Immature natural killer cell (primary cell): ENCODE measurements at places on chromosomes 6 and 20.
A peak's percentile ranks its signal among the peaks of the same experiment; 100 is the strongest.

- no peak for DNase-seq
Observed at GRCh38 chr6:23704479-23705052, 421.4 kb upstream of the NRSN1 start.

- DNase-seq: no peak
Observed at GRCh38 chr20:47117773-47118172, 223.1 kb downstream of the EYA2 start.

DNA sequence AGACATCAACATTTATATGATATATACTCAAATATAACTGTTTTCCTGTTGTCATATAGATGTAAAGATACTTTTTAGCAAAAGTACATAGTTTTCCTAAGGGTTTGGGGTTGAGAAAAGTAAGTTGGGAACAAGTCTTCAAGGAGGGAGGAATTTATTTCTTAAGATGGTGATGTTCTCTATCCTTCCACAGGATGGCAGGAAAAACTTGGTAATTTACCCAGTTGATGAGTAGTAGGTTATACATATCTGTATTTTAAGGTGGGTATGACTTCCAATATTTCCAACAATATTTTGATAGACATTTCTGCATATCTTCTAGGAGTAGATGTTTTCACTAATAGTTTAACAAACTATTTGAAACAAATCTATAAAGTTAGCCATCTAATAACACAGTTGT lies 254.4 kb downstream of the RIMS1 start:
- no peak for DNase-seq

DNA sequence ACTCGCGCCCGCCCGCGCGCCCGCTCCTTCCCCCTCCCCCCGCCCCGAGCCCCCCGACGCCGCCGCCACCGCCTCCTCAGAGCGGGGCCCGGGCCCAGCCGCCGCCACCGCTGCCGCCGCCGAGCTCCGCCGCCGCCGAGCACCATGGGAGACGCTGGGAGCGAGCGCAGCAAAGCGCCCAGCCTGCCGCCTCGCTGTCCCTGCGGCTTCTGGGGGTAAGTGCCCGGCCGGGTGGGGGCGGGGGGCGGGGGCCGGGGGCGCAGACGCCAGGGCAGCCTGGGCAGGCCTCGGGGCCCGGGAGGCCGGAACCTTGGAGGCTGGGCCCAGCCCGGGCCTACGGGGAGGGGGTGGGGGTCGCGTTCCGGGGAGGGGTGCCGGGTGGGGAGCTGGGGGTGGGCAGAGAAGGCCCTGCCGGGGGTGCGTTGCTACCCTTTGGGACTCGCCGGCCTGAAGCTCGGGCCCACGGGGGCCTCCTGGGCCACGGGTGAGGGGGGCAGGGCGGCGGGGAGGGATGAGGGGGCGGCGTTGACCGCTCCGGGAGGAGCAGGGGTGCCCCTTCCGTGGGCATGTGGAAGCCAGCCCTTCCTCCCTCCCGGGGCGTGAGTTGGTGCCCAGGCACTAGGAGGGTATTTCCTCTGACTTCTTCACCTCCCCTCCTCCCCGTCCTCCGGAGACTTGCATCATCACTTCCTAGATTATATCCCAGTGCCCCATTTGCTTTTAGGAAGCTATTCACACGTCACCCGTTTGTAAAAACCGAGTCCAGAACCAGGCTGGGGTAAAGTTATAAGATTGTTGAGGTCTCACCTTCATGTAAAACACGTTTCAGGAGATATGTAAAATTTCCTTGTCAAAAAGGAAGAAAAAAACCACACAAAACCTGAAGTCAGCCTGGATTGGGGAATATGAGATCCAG lies 533 bp downstream of the ZFAND3 start:
- DNase-seq: peak; percentile 57

DNA sequence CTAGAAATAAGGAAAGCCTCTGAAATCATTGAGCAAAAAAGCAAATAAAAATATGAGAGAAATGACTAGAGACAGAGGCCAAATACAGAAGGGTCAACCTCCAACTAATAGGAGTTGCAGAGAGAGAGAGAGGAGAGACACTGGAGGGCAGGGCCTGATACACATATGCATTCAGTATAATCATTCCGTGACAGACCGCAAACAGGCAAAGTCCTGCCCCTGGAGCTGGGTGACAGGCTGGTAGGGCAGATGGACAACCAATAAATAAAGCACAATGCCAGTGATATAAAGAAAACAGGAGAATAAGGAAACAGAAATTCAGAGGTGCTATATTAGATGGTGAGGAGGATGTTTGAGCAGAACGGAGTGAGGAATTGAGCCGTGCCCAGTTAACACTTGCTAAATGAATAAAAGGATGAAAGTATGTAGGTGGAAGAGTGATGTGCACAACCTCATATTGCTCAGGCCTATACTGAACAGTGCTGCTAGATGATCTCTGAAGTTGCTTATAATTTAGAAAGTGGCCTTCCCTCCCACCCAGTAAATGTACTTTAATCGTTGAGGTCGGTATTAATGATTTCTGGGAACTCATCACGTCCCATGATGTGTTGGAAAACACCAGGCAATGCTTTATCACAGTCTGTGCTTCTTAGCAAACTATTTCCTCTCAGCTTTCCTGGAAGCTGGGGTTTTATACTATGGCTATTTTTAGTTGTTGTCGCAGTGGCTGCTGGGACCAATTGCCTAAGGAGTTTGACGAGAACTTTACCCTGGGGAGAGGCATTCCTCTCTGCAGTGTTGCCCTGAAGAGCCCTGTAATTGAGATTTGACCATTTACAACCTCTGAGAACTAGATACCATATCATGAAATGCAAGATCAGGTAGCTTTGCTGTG lies 37.6 kb upstream of the CLIC5 start:
- DNase-seq: no peak

GRCh38 chr20:62845416-62846160 lies 16.0 kb downstream of the TCFL5 start:
- DNase-seq: no peak

DNA sequence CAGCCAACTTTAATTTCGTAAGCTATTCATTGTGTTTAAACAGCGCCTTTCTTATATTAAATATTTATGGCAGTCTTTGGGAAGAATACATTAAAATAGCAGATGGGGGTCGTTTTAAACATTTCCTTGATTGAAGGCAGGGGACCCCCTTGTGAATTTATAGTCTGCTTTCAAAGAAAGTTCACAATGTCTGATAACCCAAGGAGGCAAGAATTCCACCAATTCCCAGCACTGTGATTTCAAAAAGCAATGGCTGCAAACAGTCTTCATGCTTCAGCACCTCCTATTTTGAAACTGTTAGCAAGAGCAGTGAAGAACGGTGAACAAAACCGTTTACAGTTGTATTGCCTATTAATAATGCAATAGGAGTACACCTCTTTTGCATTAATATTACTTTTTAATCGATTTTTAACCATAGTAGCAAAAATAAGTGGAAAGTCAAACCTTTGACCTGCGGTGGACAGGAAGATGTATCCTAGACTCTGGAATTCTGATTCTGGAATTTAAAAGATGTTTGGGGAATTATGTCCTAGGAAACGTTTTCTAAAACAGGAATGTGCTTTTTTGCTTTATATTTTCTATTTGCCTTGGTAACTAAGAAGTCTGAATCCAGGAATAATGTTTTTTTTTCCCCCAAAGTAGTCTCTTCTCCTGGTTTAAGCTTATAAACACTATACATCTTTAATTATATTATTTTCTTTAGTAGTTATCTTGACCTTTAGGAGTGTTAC lies 393.0 kb downstream of the CDKAL1 start:
- DNase-seq: no peak

DNA sequence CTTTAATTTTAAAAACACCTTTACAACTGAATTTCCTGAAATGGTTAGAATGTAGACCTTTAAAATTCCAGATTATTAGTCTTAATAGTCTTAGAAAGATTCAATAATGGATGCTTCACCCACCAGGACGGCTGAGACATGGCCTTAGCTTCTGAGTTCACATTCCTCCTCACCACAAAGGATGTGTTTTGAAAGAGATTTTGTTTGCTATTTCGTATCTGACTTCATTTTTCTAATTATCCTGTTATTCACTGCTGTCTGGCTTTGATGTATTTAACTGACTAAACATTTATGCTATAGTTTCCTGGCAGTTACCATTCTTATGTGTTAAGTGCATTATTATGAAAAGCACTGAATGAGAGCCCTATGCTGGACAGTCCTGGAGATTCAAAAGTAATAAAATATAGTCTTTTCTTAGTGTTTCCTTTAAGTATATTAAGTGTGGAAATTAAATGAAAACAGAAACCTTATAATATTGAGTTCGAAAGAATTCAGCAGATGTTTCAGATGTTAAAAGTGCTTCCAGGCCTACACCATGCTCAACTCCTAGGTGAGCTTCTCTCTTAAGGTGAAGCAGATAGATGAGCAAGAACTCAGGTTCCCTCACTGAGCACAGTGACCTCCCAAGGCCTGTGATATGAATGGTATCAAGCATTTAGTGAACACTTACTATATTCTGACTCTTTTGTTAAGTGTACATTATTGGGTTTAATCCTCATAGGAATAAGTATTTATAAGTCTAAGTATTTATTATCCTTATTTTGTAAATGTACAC lies 40.3 kb downstream of the MAP3K4 start:
- no peak for DNase-seq

DNA sequence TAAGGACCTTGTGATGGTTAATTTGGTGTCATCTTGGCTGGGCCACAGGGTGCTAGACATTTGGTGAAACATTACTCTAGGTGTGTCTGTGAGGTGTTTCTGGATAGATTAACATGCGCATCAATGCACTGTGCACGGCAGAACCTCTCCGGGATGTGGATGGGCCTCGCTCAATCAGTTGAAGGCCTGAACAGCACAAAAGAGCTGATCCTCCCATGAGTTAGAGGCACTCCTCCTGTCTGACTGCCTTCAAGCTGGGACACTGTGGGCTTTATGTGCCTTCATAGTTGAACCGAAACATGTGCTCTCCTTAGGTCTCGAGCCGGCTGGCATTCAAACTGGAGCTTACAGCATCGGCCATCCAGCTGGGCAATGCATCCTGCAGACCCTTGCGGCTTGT lies 88.8 kb downstream of the HUS1B start:
- DNase-seq: no peak

DNA sequence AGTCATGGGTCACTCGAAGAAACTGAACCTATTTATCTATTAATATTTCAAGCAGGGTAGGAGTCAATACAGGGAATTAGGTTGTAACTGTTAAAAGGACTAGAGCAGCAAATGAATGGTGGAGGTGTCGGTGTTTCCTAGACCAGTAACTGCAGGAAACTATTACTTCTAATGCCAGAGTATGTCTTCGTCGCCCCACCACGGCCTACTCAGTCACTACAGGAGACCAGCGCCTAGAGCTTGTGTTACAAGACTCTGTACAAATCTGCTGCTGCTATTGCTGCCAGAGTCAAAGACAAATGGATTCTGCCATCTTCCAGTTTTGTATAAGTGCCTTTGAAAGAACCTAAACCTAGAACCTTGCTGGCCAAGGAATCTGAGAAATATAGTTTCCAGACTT lies 343.9 kb downstream of the SOX4 start:
- no peak for DNase-seq

DNA sequence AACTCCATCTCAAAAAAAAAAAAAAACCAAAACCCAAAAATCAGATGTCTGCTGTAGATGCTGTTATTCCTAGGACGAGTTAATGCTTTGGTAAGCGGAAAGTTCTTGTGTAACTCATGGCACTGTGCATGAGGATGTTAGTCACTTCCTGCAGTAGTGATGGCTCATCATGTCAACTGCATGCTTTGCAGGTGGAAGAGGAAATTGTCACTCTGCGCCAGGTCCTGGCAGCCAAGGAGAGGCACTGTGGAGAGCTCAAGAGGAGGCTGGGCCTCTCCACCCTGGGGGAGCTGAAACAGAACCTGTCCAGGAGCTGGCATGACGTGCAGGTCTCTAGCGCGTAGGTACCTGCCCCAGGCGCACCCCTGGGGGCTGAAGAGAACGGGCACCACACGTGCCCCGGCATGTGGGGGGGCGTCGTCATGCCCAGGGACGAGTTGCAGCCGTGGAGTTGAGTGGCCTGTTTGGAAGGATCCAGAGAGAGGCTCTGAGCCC lies 8.5 kb downstream of the TPD52L2 start:
- no peak for DNase-seq

DNA sequence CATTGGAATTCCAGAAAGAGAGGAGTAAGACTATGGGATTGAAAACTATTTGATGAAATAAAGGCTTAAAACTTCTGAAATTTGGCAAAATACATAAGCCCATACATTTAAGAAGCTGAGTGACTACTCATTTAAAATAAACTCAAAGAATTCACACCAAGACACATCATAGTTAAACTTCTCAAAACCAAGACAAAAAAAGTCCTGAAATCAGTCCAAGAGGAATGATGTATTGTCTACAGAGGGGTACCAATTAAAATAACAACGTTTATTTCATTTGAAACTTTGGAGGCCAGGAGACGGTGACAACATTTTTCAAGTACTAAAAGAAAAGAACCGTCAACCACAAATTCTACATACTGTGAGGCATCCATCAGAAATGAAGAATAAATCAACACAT lies 841.4 kb upstream of the MAP3K7 start:
- no peak for DNase-seq

DNA sequence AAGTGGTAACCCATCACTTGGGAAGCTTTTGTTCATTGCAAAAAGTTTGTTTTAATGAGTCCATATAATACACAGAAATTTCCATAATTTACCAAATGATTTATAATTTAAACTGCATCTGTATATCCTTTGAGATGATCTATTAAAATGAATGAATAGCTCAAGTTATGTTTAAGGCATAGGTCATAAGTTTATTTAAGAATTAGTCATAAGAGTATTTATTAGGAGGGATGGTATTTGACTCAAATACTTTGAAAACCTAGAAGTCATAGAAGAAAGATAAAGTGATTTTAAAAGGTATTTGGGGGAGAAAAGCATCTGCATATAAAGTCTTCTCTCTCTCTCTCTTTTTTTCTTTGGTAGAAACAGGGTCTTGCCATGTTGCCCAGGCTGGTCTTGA lies 388.5 kb downstream of the CDKAL1 start:
- DNase-seq: no peak

- no peak for DNase-seq
Observed at GRCh38 chr20:14955399-14955798, 618.0 kb upstream of the FLRT3 start.

GRCh38 chr20:15923030-15923776 lies 650.0 kb downstream of the KIF16B start:
- DNase-seq: no peak

DNA sequence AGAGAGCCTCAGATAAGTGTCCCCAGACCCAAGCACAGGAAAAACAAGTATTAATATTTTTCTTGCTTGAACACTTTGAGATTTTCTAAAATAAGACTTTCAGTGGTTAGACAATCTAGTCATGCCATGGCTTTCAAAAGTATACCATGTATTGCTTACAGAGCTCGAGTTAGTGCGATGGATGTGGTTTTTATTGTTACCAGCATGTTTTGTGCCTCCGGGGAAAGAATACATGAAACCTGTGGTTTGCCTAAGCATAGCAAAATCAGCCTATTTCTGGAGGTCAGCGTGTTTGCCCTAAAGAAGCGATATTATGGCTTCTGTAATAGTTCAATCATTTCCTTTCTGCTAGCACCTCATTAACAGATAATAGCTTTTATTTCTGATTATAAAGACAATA lies 21.6 kb downstream of the RIN2 start:
- no peak for DNase-seq

- DNase-seq: no peak
Observed at GRCh38 chr6:145704143-145704781, 31.1 kb downstream of the EPM2A start.
